HepG2 (cell line): ENCODE measurements at places on chromosomes 2 and 18.
A peak's percentile ranks its signal among the peaks of the same experiment; 100 is the strongest.

- H3K36me3 ChIP-seq = peaks cover 63% of the 10 kb centered on the region
- no peak overlapping the region for H3K27ac ChIP-seq
- DNase-seq = no peak
- H3K4me1 ChIP-seq = peaks cover 9% of the 10 kb centered on the region
- no peak overlapping the region for H3K4me3 ChIP-seq
Measured at GRCh38 chr2:88737385-88737784, 45.9 kb downstream of the RPIA start.

GRCh38 chr2:73922681-73923080 is 4.0 kb upstream of the DGUOK start:
- H3K4me1 ChIP-seq = peaks cover 19% of the 10 kb centered on the region
- no peak for DNase-seq
- no peaks in the 10 kb centered on the region for H3K36me3 ChIP-seq

DNA sequence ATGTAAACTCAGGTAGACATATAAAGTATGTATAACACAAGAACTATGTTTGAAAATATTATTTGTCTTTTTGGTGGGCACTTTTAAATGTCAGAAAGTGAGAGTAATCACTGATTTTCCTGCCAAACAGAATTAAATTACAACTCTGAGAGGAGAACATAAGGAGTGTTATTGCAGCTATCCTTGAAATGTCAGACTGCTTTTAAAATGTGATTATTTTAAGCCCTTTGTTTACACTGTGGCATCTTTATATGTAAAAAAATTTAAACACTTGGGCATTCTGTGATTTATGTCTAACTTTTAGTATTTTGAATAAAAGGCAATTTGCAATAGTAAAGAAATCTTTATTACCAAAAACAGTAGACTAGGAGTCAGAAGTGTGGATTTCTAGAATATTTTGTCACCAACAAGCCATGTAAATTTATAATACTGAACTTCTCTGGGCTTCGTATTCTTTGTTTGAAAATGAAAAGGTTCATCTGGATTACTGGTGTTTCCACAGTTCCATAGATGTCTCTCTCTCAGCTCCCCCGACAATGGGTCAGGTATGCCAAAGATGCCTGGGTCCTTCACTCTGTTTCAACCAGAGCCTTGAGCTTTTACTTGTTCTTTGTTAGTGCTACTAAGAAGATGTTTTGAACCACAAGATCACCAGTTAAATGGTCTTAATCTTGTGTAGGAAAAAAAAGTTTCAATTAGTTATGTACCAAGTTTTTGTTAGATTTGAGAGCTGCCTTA is 38.8 kb downstream of the GULP1 start:
- H3K27me3 ChIP-seq = no peaks in the 10 kb centered on the region
- no peak for DNase-seq
- no peaks in the 10 kb centered on the region for H3K4me1 ChIP-seq

DNA sequence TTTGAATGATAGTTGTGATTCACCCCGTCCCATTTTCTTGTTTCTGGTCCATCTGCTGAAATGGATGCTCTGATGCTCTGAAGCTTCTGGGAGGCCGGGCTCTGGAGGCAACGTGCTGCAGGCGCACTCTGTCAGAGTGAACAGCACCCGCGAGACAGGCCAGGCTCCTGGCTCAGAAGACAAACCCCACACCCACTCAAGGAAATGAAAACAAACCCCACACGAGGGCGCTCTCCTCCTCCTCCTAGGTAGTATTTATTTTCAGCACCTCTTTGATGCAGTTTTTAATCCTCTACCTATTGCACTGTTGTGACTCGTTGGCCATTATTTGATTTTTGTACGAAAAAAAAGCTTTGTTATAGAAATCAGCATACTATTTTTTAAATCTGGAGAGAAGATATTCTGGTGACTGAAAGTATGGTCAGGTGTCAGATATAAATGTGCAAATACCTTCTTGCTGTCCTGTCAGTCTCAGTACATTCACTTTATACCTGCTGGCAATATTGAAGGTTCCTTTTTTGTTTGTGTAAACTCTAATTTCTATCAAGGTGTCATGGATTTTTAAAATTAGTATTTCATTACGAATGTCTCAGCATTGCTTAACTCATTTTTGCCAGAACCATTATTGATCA is 10.3 kb upstream of the CHST10 start:
- H3K27me3 ChIP-seq = no peaks in the 10 kb centered on the region; the same call in 1 of the 2 replicates
- H3K4me3 ChIP-seq = no peak overlapping the region

DNA sequence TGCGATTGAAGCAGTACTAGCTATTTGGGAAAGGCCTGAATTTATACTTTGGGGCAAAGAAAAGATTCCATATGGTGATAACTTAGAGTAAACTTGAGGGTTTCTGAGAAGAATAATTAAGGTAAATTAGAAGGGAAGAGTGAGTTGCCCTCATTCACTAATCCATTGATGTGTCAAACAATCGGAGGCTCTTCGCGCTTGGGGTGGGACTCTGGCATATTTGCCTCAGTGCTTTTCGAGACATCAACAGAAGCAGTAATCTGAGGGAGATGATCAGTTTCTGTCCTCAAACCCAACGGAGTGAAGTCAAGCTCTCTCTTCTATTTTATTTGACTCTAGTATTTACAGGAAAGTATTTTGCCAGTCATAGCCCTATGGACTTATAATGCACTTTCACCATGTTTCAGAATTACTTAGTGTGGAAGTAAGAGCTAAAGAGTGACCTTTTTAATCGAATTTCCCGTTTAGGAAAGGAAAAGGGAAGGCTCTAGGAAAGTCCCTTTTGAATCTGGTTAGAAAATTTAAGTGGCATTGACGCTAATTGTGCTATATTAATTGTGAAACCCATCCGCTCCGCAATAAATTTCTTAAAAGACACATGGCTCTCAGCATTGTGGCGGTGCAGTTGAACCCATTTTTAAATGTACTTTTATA is 1.3 kb downstream of the RAB10 start:
- peak overlapping the region; percentile 94 for H3K4me3 ChIP-seq
- H3K36me3 ChIP-seq = peaks cover 19% of the 10 kb centered on the region
- H3K27ac ChIP-seq = peak overlapping the region; percentile 85
- peaks cover 47% of the 10 kb centered on the region for H3K4me1 ChIP-seq
